Head of caudate nucleus (tissue), 42 donors: ENCODE measurements at places on chromosomes 6 and 20.

- DNase-seq: no peak
Measured at GRCh38 chr6:88839280-88839679, 124.1 kb downstream of the RNGTT start.

GRCh38 chr6:11616200-11616611 is 78.7 kb downstream of the TMEM170B start:
- DNase-seq: no peak

GRCh38 chr6:35391240-35391968 is 49.0 kb downstream of the PPARD start:
- no peak for DNase-seq

DNA sequence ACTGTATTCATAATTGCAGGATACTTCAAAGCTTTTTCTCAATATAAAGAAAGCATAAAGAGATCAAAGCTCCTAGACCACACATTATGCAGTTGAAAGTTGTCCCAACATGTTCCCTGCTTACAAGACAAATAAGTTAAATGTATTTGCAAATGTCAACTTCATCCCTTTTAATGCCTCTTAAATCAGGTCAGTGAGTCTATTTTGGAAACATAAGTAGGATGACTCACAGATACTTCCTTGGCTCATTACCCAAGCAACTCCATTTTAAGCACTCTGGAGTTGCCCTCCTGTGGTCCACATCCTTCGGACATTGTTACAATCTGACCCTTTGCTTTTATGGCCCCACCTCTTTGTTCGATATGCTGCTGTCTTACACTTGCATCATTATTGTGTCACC is 162.0 kb downstream of the FAXC start:
- no peak for DNase-seq

DNA sequence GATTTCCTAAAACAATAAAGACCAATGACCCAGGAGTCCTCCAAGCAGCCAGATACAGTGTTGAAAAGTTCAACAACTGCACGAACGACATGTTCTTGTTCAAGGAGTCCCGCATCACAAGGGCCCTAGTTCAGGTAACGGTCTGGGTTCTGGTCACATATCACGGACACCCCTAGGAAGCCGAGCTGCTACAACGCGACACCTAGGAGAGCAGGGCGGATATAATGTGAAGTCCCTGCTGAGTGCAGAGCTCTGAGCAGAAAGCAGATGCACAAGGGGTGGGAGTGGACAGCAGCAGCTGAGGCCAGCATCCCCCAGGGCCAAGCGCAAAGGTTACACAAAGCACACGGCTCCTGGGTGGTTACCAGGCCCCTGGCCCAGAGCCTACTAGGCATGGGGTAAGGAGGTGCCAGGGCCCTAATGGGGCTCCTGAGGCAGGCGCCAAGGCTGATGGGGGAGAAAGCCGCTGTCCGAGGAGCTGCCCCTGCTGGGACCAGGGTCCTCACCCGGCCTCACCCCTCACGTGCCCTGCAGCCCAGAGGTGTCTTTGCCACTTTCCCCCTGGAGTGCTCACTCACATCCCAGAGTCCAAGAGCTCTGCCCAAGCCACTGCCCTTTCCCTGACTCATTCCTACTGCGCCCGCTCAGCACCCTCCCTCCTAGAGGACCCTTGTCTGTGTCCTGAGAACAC is 8.4 kb downstream of the CST7 start:
- DNase-seq: peak; percentile 34

DNA sequence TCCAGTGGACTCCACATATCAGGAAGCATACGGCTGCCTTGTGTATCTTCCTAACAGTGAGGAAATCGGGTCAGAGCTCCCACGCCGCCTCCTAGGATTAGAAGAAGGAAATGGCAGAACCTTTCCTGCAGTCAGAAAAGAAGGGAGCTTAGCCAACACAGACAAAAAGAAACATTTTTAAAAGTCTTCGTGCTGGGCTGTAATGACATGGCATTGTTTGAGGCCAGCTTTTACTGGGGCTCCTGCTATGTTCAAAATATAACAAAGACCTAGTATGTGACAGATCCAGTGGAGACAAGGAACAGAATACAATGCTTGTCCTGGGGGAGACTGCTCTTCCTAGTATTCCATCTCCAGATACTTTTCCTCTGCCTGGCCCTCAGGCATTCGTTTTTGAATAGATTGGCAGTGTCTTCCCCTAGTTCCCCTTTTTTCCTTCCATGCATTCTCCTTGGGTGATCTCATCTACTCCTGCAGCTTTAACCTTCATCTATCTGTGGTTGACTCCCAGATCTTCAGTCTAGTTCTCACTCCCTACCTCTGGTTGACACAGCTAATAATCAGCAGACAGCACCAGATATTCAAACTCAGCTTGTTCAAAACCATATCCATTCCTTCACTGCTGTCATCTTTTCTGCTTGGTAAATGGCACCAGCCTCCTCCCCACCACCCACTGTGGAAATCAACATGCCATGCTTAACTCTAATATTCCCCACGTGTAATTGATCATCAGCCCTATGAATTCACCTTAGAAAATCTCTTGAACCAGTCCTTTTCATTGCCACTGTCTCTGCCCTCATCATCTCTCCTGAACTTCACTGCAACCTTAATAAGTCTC is 94.5 kb upstream of the VSTM2L start:
- peak; percentile 21 for DNase-seq

DNA sequence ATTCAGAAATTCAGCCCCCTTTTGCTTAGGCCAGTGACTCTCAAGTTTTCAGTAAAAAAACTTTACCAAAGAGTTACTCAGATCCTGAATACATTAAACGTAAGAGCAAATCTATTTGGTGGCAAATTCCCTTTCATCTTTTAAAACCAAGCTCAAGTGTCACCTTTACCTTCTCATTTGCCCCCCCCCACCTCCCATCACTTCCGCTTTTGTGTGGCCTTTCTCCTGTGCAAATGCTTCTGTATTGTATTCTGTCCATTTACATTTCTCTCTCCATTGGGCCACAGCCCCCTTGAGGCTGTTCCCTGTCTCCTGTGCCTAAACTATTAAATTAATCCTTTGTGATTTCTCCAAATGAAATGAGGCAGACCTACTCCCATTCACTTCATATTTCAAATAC is 1.9 kb downstream of the NOL7 start:
- DNase-seq: no peak

GRCh38 chr20:18635380-18635779 is 47.5 kb downstream of the DTD1 start:
- no peak for DNase-seq

DNA sequence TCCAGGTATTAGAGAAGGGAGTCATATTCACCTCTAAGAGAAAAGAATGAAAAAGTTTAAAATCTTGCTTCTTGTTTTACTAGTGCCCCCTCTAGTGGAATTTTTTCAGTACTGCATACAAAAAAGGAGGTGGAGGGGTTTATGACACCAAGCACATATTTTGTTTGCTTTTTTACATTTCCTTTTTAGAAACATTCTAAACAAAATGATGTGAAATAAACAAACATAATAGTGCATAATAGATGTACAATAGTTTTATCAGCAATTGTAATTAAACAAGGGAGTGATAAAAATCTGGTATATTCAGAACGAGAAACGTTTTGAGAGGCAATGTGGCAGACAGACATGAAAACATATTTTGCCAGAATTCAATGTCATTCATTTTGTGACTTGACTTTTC is 111.0 kb upstream of the TFAP2D start:
- DNase-seq: peak; percentile 43

DNA sequence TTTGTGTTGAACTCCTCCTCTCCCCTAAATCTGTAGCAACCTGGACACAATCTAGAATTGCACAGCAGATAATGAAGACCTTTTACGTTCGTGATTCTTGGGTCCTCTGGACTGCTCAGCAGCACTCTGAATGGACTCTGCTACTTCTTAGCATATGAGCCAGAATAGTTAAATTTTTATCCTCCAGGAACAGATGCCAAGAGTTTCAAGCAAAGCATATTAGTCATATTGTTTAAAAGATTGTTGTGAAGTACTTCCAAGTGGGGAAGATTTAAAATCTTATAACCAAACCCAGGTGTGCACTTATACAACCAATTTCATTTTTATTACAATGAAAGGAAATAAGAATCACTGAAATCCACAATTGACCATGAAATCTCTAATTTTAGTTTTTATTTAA is 118.9 kb upstream of the EXOC2 start:
- DNase-seq: no peak

DNA sequence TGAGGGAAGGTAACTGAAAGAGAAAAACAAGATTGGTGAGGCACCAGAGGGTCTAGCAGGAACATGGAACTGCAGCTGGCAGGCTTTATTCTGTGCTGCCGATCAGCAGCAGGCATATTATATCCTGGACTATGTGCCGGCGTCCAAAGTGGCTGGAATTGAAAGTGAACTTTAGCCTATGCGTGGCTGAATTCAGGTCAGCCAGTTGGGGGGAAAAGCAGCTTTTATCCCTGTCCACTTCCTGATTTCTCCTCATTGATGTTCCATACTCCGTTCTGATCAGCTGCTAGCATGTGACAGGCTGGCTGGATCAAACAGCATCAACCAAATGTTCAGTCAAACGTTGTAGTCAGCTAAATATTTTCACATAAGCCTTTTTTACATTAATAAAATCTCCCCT is 99.0 kb downstream of the CAP2 start:
- DNase-seq: no peak

DNA sequence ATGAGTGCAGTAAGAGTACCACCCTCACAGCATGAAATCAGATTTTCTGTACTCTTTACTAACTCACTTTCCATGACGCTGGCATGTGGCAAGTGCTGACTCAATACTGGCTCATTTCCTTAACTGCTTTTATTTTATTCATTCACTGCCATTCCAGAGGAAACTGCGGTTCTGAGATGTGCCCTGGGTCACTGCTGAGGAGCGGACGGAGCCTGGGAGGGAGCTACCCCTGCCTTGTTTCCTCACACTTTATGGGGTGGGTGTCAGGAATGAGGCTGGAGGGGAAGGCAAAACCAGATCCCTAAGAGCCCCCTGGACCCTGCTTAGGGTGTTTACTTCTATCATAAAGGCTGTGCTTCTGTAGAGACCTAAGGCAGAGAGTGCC is 14.4 kb downstream of the NT5E start:
- no peak for DNase-seq

GRCh38 chr20:43549416-43550065 is 9.3 kb upstream of the SGK2 start:
- no peak for DNase-seq
